ENCODE measurements at places on chromosomes 4 and X.

GRCh38 chr4:38856524-38857337 lies at the start of gene TLR6:
Gene TLR6 (minus strand): TSS chr4:38856817. CDS start chr4:38829473, 27,344 bp downstream.
- peak; percentile 78 for DNase-seq

- DNase-seq: no peak
These were observed 77.9 kb upstream of the NAP1L5 start for GRCh38 chr4:88775529-88775928.

GRCh38 chr4:42282081-42282901 lies 115.0 kb upstream of the SHISA3 start:
- DNase-seq: peak; percentile 40

DNA sequence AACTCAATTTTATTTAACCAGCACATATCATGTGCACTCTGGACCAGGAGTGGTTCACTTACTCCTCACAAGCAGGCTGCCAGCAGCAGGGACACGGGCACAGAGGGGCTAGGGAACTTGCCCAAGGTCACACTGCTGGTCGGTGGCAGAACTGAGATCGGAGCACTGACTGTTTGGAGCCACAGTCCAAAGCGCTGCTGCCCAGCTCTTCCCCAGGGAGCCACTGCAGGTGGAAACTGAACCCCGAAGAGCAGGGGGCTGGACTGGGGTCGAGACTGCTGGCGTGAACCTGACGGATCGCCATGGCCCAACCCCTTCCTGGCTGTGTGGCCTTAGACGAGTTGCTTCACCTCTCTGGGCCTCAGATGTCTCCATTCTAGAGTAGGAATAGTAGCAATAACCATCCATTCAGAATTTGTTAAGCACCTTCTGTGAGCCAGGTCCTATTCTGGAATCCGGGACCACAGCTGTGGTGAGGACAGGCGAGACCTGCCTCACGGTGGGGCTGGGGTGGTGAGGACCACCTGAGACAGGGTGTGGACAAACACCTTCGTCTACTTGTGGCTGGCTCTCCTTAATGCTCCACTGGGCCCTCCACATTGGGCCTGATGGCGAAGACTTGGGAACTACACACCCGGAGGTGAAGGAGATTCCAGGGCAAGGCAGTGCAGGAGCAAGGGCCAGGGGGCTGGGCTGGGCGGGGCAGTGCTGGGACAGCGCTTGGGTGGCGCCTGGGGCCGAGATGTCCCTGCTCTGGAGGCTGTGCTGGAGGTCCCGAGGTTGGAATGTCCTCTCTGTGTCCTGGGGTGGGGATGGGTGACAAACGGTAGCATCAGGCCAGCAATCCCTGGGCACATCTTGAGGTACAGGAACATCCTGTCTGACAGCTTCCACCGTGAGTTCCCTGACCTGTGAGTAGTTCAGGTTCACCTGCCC lies 32.0 kb upstream of the KIAA0232 start:
- no peak for DNase-seq

GRCh38 chr4:173287486-173287885 lies 46.7 kb downstream of the HMGB2 start:
- no peak for DNase-seq

- DNase-seq: no peak
These were observed 84.5 kb upstream of the ATXN3L start for GRCh38 chrX:13404364-13404763.

DNA sequence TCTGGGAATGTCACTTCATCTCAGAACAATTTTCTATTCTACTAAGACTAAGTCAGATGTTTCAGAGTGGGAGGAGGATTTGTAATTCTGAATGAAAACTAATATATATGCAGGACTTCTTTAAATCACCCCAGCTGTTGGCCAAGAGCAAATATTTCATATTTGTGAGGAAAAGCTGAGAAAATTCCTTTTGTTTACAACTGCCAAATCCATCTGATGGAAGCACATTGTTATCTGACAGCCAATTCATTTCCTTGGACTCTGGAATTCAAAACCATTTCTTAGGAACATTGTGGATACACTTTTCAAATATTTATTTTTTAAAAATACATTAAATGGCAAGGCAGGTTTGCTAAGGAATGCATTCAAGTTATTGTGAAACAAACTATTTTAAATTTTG lies 8.0 kb downstream of the SLIT2 start:
- no peak for DNase-seq

DNA sequence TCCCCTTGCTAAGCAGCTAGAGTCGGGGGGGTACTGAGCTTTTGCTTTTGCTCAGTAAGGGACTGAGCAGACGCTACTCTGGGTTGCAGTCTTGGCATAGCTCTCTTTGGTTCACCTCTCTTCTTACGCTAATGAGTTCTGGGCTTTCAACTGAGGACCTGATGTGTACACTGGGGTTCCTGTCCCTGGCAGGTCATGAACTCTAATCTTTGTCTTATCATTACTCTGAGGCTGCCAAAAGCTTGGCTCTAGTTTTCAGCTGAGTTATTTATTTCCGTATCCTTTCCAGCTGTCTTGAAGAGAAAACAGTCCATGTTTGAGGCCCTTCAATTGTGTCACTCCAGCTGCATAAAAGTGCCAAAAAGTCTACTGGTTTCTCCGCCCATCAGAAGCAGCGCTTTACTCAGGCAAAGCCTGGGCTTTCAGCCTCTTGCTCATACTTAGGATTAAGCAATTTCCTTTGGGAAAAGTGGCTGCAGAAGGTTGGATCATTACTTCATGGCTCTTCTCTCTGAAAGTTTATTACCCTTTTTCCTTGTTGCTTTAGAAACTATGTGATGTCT lies 121.0 kb upstream of the STOX2 start:
- no peak for DNase-seq

DNA sequence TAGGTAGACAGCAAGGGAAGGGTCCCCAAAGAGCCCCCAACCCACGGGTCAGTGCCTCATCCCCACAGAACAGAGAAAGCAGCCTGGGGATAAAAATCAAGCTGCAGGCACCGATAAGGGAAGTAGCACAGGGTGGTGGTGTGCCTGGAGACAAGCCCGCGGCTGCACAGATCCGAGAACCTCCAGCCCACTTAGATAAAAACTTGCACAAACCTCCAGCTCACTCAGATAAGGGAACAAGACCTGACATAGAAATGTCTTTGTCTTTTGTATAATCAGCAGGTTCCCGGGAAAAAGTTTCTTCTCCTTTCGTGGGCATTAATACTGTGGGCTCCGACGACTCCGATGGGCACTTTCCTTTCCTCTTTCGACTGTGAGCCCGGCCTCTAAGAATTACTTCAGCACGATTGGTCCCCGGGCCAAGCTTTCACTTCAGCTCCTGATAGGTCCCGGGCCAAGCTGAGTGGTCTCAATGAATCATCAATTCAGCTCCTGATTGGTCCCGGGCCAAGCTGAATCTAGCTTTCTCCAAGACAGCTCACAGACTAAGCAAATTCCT lies 32.4 kb downstream of the PRDX4 start:
- DNase-seq: peak; percentile 6

- no peak for DNase-seq
These were observed 81.7 kb downstream of the PWWP3B start for GRCh38 chrX:106249706-106250379.

- DNase-seq: no peak
These were observed 48.0 kb downstream of the CXXC4 start for GRCh38 chr4:104446431-104447278.

GRCh38 chr4:123617791-123618190 lies 221.2 kb downstream of the SPRY1 start:
- no peak for DNase-seq

DNA sequence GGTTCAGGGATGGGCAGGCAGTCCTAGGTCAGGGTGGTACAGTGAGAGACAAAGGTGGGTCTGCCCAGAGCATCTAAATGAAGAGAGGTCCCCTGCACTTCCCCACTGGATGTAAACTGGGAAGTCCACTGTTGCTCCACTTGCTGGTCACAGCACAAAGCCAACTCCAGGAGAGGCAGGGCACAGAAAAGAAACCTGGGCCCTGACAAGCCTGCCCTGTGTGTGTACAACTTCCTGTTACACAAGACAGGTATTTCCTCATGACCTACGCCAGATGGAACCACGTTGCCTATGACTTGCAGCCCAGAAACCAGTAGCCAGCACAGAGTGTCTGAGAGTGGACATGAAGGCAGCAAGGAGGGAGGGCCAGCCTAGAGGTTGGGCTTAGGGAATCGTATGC lies 161.8 kb downstream of the SH3KBP1 start:
- peak; percentile 54 for DNase-seq

- no peak for DNase-seq
These were observed 355.4 kb downstream of the ANK2 start for GRCh38 chr4:113404841-113405240.

DNA sequence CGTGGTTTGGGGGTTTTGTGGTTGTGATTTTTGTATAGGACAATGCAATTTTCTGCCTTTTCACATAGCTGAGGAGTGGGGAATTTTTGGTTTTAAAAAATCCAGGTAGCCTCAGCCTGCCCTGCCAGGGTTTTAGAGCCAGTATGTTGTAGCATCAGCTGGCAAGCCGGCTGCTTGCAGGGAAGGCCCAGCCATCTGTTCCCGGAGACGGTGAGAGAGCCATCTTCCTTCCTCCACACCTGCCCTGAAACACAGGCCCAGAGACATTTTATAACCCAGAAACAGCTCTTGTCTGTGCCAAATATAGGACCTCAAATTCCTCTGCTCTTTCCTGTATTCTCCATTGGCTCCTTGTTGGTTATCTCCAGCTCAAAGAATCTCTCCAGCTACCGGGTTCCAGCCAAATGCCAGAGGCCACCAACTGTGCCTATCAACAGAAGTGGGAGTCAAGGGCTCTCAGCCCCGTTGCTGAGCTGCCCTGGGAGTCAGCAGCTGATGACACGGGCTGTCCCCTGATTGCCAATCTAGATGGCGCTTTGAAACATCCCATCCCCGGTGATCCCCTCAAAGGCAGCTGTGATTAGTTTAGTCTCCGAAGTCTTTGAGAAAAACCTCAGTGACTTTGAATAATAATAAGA lies 595.2 kb downstream of the MID1IP1 start:
- no peak for DNase-seq

GRCh38 chrX:109818976-109819375 lies 85.9 kb upstream of the ACSL4 start:
- DNase-seq: no peak

DNA sequence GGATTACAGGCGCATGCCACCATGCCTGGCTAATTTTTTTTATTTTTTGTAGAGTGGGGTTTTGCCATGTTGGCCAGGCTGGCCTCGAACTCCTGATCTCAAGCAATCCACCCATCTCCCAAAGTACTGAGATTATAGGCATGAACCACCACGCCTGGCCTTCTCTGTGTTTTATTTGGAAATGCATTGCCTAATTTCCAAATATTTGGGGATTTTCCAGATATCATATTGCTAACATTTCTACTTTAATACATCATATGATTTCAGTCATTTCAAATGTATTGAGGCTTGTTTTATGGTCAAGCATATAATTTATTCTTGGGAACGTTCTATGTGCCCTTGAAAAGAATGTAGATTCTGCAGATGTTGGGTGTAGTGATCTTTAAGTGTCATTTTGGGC lies 38.8 kb downstream of the FGF2 start:
- no peak for DNase-seq

DNA sequence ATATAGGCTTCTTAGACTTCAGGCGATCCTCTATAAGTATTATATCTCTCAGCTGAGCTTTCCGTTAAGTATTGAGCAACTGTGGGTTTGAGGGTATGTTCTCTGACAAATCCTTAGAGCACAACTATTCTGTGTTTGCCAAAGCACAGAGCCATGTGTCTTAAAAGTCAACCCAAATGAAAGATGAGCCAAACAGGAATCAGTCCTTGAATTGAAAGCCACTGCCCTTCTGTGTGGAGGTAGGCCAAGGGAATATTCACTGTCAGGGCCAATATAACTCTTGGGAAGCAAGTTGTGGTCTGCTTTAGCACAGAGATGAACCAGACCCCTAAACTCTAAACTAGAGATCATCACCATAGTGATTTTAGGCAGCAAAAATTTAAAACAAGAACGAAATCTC lies 164.0 kb downstream of the STAG2 start:
- no peak for DNase-seq

Measured in CD4-positive, alpha-beta T cell treated with Interleukin-1 beta for 1 hour (primary cell).